ENCODE measurements at places on chromosomes 6 and 20. TPM values are rescaled to one million over a fixed set of nuclear protein-coding genes. Genes with fewer than 3 reads are reported as not detected.

SCRT2 gene
- total RNA-seq, result not detected

SHLD1 gene
- 4.3 TPM for total RNA-seq

ZNF318 gene
- total RNA-seq, result 9.4 TPM

HLA-DOB gene
- total RNA-seq, result 0.09 TPM

NOTCH4 gene
- total RNA-seq, result 14.0 TPM

NHLRC1 gene
- total RNA-seq, result 2.5 TPM

HMGA1 gene
- 27.8 TPM for total RNA-seq

RPP21 gene
- total RNA-seq, result 22.3 TPM

PSORS1C1 gene
- total RNA-seq, result 1.3 TPM

ERVFRD-1 gene
- total RNA-seq, result 0.04 TPM
